RCC 7860 (cell line): ENCODE measurements at places on chromosomes 7 and 10.
A peak's percentile ranks its signal among the peaks of the same experiment; 100 is the strongest.

GRCh38 chr10:61175316-61175715, 231.3 kb upstream of the RHOBTB1 start:
- DNase-seq = no peak

DNA sequence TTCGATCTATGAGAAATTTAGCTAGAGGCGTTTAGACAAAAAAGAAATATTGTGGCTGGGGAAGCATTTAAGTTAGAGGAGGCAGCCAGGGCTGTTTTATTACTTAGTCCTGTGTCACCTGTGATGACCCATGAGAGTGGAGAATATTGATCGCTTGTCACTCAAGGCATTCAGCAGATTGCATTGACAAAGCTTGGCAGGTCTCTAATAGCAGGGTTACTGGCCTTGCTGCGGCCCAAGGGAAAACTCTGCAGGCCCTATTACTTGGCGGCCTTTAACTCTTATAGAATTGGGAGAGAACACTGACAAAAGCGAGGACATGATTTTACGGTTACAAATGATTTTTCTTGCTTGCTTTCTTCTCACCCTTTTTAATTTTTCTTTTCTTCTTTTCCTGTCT, 473.5 kb downstream of the AUTS2 start:
- DNase-seq = no peak

- no peak for DNase-seq
These were observed 23.5 kb downstream of the TRPV5 start for GRCh38 chr7:142910031-142910433.

- no peak for DNase-seq
These were observed 155.6 kb downstream of the ANLN start for GRCh38 chr7:36545291-36545690.

DNA sequence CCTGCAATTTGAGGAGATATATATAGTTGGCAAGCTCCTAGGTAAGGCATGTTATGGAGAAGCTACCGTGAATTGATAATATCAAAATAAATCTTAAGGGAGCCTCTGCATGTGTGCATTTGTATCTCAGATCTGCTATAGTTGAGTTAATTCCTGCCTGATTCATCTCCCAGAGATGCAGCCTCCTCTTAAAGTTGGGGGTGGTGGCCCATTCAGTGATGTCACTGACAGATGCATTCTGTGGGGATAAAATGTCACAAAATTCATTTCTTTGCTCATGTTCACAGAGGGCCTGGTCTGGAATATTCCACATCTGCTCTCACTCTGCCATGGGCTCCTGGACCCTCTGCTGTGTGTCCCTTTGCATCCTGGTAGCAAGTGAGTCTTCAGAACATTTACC, 185.8 kb upstream of the PRSS1 start:
- no peak for DNase-seq

GRCh38 chr7:90459888-90460287, 9.6 kb upstream of the PTTG1IP2 start:
- DNase-seq = no peak

GRCh38 chr7:79982141-79982770, 152.4 kb upstream of the GNAI1 start:
- no peak for DNase-seq

- no peak for DNase-seq
These were observed 6.6 kb upstream of the CALML3 start for GRCh38 chr10:5518143-5518542.

DNA sequence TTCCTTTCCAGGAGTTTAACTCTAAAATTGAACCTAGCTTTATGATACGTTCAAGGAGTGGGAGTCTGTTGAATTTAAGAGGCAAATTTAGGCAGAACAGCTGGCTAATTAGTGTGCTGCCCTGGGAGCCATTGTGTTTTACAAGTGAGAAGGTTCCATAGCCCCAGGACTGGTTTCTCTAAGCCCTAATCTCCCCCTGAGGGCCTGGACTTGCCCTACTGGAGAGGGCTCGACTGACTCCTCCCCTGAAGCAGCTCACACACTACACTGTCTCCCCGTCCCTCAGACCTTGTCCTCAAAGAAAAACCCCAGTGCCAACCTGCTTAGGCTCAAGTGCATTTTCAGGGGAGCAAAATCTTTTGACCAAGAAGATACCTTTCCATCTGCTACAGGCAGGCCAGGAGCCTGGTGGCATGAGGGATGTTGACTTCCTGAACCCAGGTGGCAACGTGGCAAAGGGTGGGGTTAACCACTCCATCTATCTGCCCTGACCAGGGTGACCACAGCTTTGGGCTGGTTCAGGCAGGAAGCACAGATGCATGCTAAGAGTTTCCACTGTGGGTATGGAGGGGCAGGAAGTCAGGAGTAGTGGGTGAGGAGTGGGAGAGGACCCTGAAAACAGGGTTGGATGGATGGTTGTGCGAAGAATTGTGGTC, 68.9 kb upstream of the CARD11 start:
- no peak for DNase-seq

GRCh38 chr10:4434105-4434504, 391.9 kb upstream of the AKR1E2 start:
- DNase-seq = no peak

GRCh38 chr10:79446758-79447084, 1.3 kb upstream of the ZCCHC24 start:
- DNase-seq = peak; percentile 26

DNA sequence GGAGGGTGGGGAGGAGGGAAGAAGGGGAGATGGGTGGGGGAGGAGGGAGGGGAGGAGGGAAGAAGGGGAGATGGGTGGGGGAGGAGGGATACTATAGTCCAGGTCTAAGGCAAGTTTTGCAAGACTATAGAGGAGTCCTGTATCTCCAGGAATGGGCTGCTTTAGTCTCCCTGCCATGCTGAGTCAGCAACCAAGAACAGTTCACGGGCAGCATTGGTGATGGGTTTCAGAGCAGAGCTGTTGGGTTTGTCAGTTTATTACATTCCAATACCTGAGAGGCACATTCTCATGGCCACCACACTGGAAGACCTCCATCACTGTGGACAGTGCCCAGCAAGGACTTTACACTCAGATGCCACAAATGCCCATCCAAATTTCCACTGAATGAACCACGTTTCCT, 212.7 kb downstream of the GRM8 start:
- no peak for DNase-seq

- no peak for DNase-seq
These were observed 291.3 kb downstream of the POU6F2 start for GRCh38 chr7:39269034-39269433.

- DNase-seq = no peak
These were observed 302.2 kb upstream of the ZMIZ1 start for GRCh38 chr10:78766603-78767002.

DNA sequence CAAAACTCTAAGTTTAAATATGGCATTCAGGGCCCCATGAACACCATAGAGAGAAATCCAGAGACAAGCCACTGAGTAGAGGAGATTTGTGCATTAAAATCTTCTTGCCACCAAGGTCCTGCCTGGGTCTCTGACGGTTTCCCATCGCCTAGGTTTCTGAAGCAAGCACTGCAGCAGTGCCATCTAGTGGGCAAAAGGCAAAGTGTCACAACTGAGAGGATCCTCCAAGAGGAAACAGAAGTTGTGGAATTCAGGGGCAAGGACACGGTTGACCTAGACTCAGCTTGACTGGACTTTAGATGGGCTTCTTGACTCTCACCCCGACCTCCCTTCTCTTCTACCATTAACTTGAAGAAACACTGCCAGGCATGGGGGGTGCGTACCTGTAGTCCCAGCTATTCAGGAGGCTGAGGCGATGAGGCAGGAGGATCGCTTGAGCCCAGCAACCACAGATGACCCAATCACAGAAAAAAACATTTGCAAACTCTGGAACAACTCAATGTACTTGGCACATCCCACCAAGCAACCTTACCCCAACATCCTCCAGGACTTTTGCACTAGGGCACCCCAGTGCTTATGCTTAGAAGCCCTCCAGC, 604.1 kb downstream of the GALNT17 start:
- DNase-seq = peak; percentile 34

- peak; percentile 14 for DNase-seq
These were observed 52.4 kb upstream of the RHEB start for GRCh38 chr7:151572136-151572535.

- no peak for DNase-seq
These were observed 102.8 kb upstream of the CDK13 start for GRCh38 chr7:39847227-39847626.

DNA sequence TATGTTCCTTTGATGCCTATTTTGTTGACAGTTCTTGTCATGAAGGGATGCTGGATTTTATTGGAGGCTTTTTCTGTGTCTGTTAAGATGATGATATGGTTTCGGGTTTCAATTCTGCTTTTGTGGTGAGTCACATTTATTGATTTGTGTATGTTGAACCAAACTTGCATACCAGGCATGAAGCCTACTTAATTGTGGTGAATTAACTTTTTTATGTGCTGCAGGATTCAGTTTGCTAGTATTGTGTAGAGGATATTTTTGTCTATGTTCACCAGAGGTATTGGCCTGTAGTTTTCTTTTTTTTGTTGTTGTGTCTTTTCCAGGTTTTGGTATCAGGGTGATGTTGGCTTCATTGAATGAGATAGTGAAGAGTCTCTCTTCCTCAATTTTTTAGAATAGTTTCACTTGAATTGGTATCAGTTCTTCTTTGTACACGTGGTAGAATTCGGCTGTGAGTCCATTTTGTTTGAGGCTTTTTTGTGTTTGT, 345.9 kb downstream of the KIF20B start:
- DNase-seq = no peak

- DNase-seq = no peak
These were observed 80.8 kb downstream of the ALOX5 start for GRCh38 chr10:45454859-45455258.

GRCh38 chr7:42645906-42646305, 266.0 kb downstream of the C7orf25 start:
- DNase-seq = no peak
